ENCODE measurements at places on chromosomes 12 and 14. TPM values are rescaled to one million over a fixed set of nuclear protein-coding genes. Genes with fewer than 3 reads are reported as not detected.

DNA sequence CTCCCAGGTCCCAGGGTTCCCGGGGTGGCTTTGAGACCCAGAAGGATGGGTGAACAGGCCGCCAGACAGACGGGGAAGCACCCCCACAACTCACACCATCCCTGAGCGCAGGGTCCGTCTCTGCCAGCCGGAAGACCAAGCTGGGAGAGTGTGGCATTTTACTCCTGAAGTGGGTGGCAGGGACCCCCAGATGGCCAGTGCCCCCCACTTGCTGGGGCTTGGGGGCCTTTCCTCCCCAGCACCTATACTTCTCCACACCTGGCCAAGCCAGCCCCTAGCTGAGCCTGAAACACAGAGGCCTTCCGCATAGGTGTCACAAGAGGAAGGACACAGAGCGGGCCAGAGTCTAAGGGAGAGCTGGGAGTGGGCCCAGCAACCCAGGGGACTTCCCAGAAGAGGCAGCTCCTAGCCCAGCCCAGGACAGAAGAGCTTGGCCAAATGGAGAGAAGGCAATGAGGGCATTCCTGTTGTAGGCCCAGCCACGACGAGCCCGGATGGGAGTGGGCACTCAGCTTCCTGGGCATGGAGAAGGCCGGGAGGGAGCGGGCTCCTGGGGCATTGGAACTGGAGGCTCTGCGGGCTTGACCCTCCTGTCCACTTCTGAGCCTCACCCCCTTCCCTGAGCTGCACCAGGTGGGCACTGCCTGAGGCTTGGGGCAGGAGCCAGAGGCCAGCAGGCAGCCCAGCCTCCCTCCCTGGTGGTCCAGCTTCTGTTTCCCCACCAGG is 3.3 kb downstream of the AHNAK2 start:
- H3K27ac ChIP-seq: peak overlapping the region; percentile 93
- peaks cover 62% of the 10 kb centered on the region for H3K4me1 ChIP-seq
- DNase-seq: no peak
- peaks cover 2% of the 10 kb centered on the region for H3K36me3 ChIP-seq
- no peaks in the 10 kb centered on the region for H3K27me3 ChIP-seq

GRCh38 chr12:109770104-109770860 is 56.7 kb downstream of the FAM222A start:
- H3K4me3 ChIP-seq: no peak overlapping the region
- no peaks in the 10 kb centered on the region for H3K27me3 ChIP-seq
- H3K27ac ChIP-seq: no peak overlapping the region
- H3K4me1 ChIP-seq: peaks cover 8% of the 10 kb centered on the region
- no peak for DNase-seq

The SLC17A8 gene
- not detected for total RNA-seq

DNA sequence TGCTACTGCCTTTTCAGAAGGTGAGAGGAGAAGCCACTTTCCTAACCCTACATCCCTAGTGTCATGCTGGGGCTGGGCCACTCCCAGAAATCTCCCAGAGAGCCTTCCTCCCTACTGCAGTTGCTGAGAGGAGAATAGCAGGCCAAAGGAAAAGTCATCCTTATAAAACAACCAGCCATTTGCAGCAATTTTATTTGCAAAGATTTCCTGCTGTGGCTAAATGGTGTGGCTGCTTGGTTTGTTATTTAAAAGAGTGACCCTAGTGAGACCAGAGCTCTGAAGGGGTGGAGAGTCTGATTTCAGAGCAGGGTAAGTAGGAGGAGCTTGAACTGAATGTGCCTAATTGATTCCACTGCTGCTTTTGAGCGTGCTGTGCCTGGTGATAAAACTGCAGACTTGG is 232.0 kb downstream of the GRIN2B start:
- no peaks in the 10 kb centered on the region for H3K27me3 ChIP-seq
- DNase-seq: no peak
- no peak overlapping the region for H3K27ac ChIP-seq

The PIANP gene
- 0.13 TPM for total RNA-seq

DNA sequence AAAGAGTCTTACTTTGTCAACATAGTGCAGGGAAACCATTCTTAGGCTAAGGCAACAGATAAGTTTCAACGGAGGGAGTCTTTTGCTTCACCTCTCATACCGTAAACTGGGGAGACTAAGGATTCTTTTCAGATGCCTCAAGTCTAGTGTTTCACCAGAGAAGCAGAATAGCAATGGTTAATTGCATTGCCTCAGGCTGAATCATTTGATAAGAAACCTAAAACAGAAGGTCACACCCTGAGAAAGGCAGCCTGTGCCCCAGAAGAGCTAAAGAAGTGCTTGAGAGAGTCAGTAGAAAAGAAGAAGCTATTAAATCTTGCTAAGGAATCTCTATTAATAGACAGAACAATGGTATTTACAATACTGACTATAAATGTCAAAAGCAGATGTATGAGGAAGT is 21.8 kb upstream of the ATXN7L3B start:
- no peak overlapping the region for H3K27ac ChIP-seq
- no peaks in the 10 kb centered on the region for H3K27me3 ChIP-seq
- no peak for DNase-seq
- H3K4me3 ChIP-seq: no peak overlapping the region
- no peaks in the 10 kb centered on the region for H3K36me3 ChIP-seq

DNA sequence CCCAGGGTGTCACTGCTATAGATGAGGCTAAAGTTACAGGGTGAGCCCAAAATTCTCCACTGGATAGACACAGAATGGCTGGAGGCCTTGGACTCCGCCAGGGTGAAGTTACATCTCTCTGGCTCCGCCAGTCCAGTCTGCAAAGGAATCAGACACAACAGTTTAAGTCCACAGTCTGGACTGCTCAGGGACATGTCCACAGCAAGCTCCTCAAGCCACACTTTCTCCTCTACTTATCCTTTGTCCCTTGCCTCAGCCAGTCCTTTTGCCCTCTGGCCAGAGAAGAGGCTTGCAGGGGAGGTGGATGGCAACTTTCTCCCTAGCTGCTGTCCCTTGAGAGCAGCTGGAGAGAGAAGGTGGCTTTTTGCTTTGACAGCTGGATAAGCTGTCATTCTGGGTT is 28.0 kb downstream of the PTPRB start:
- no peak overlapping the region for H3K27ac ChIP-seq
- peaks cover 13% of the 10 kb centered on the region for H3K27me3 ChIP-seq
- no peaks in the 10 kb centered on the region for H3K36me3 ChIP-seq

The CCDC198 gene
- not detected for total RNA-seq

DNA sequence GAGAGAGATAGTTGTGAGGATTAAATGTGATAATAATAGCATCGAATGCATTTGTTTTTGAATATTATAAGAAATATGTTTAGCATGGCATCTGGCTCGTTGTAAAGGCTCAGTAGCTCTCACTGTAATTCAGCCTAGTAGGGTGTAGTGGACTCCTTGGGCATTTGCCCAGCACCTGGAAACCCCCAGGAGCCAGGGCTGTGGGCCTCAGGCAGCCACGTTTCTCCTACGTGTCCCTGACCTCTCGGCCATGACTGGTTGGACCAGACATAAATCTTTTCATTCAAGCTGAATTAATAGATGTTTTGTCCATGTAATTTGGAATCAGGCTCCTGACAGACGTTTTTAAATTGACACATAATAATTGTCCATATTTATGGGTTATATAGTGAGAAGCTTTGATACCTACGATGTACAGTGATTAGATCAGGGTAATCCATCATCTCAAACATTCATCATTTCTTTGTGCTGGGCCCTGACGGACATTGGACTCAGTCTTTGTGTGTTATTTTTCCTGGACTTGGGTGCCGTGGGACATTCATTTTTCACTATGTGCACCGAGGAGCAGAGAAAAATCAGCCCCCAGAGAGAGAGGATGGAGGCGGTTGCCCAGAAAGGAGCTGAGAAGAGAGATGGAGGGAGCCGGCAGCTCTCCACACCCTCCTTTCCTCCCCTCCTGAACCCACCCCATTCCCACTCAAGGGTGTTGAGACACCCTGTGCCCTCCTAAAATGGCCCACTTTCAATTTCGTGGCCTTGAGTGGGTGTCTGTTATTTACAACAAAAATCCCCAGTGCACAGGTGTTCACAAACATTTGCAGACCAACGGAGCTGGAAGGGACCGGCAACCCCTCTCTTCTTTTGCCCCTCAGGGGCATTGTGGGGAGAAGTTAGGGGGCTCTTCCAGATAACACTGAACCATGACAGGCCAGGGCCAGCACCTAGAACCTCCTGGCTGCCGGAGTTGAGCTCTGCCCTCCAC is 296.4 kb downstream of the DPF3 start:
- no peak overlapping the region for H3K27ac ChIP-seq
- DNase-seq: no peak
- H3K27me3 ChIP-seq: peaks cover 2% of the 10 kb centered on the region

- no peaks in the 10 kb centered on the region for H3K4me1 ChIP-seq
- no peaks in the 10 kb centered on the region for H3K27me3 ChIP-seq
- no peak for DNase-seq
- H3K4me3 ChIP-seq: no peak overlapping the region
- H3K27ac ChIP-seq: no peak overlapping the region
These were observed 30.4 kb upstream of the PCNX4 start for GRCh38 chr14:60061371-60061770.

The ZNF385A gene
- total RNA-seq: 5.9 TPM

- DNase-seq: no peak
- no peaks in the 10 kb centered on the region for H3K36me3 ChIP-seq
- no peaks in the 10 kb centered on the region for H3K27me3 ChIP-seq
- no peak overlapping the region for H3K27ac ChIP-seq
These were observed 30.7 kb upstream of the DEGS2 start for GRCh38 chr14:100190126-100190525.

DNA sequence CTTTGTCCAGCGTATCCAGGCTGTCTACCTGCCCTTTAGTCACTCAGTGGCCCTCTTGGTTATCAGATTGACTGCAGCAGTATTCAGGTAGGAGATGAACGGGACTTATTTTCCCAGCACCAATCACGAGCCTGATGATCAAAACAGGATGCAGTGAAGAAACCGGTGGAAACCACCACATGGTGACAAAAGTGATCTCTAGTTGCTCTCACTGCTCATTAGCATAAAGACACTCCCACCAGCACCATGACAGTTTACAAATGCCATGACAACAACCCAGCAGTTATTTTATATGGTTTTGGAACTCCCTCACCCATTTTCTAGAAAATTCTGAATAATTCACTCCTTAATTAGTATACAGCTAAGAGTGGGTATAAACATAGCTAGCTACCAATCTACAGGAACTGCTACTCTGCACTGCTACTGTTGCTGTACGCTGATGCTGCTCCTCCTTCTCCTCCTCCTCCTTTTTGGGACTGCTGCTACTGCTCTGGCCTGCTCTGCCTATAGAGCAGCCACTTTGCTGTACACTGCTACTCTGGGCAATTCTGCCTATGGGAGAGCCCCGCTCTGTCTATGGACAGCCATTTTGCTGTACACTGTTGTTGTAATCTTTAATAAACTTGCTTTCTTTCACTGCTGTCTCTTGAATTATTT is 142.5 kb upstream of the SSTR1 start:
- no peak for DNase-seq
- H3K27ac ChIP-seq: no peak overlapping the region
- H3K36me3 ChIP-seq: no peaks in the 10 kb centered on the region

- H3K4me3 ChIP-seq: no peak overlapping the region
- no peak for DNase-seq
- no peak overlapping the region for H3K27ac ChIP-seq
- H3K36me3 ChIP-seq: peaks cover 10% of the 10 kb centered on the region
These were observed 4.0 kb downstream of the CHD4 start for GRCh38 chr12:6603095-6603567.

The PIWIL1 gene
- total RNA-seq: not detected

GRCh38 chr14:93008381-93008780 is 85.4 kb downstream of the CHGA start:
- no peak overlapping the region for H3K4me3 ChIP-seq
- H3K27ac ChIP-seq: no peak overlapping the region

- no peaks in the 10 kb centered on the region for H3K36me3 ChIP-seq
- no peak overlapping the region for H3K4me3 ChIP-seq
- H3K27me3 ChIP-seq: no peaks in the 10 kb centered on the region
- no peak for DNase-seq
- no peak overlapping the region for H3K27ac ChIP-seq
These were observed 43.7 kb upstream of the ELK3 start for GRCh38 chr12:96150442-96150841.

- H3K27me3 ChIP-seq: no peaks in the 10 kb centered on the region
- no peak overlapping the region for H3K27ac ChIP-seq
- no peaks in the 10 kb centered on the region for H3K4me1 ChIP-seq
- H3K36me3 ChIP-seq: no peaks in the 10 kb centered on the region
- no peak for DNase-seq
These were observed 30.4 kb downstream of the SETD3 start for GRCh38 chr14:99450266-99450665.

- no peak for DNase-seq
- H3K4me3 ChIP-seq: no peak overlapping the region
- no peaks in the 10 kb centered on the region for H3K36me3 ChIP-seq
These were observed 83.2 kb downstream of the BCL11B start for GRCh38 chr14:99188731-99189191.

GRCh38 chr14:50127802-50128201 is 11.4 kb upstream of the VCPKMT start:
- no peaks in the 10 kb centered on the region for H3K27me3 ChIP-seq
- H3K36me3 ChIP-seq: peaks cover 5% of the 10 kb centered on the region
- no peak overlapping the region for H3K4me3 ChIP-seq
- DNase-seq: no peak
- no peaks in the 10 kb centered on the region for H3K4me1 ChIP-seq

DNA sequence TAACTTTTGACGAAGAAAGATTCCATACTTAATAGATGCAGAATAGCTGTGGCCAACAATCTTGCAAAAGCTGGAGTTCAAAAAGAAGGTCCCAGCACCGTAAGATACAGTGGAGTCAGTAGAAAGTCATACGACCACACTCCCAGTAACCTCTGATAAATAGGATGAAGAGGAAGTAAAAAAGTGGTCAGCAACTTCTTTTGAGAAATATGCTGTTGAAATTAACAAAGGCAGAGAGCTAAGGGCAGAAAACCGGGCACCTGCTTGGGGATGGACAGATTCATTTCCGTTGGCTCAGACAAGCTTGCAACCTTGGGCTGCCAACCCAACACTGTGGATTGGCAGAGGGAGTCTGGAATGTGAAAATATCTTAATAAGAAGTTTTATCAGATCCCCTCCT is 40.0 kb downstream of the BTG1 start:
- DNase-seq: no peak
- H3K4me3 ChIP-seq: peak overlapping the region; percentile 35
- no peaks in the 10 kb centered on the region for H3K36me3 ChIP-seq

Measured in Panc1 (cell line).